Activated naive CD4-positive, alpha-beta T cell treated with anti-CD3 and anti-CD28 coated beads, Interleukin-2, amount 50 U/mL, for 16 hours (primary cell): ENCODE measurements at places on chromosomes 16 and 17.

DNA sequence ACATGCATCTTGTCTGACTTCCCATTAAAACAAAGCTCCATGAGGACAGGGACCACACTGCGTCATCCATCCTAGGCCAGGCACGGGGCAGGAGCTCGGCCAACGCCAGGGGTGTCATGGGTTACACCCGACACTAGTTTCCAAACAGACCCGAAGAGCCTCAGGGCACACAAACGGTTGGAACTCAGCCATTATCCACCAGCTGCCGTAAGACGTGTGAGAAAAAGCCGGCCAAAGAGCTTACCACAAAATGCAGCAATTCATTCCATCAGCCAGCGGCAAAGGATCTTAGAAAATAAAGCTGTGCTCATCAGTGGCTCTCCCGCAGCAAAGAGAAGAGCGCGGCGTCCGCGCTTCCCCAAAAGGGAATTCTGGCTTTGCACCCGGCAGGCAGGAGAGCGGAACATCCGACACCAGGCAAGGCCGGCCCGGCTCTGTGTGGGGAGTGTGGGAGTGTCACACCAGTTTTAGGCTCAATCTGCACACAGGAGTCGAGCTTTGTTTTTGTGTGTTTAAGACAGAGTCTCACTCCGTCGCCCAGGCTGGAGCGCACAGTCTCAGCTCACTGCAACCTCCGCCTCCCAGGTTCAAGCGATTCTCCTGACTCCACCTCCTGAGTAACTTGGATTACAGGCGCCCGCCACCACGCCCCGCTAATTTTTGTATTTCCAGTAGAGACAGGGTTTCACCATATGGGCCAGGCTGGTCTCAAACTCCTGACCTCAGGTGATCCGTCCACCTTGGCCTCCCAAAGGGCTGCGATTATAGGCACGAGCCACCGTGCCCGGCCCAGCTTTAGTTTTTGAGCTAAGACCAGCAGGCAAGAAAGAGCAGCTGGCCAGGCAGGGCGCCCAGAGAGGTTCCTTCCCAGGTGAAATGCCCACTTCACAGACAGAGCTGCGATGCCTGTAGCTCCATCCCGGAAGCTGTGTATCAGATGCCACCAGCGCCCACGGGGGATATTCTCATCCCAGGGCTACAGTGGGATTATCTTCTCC, 1.5 kb downstream of the SLC38A8 start:
- DNase-seq = no peak

DNA sequence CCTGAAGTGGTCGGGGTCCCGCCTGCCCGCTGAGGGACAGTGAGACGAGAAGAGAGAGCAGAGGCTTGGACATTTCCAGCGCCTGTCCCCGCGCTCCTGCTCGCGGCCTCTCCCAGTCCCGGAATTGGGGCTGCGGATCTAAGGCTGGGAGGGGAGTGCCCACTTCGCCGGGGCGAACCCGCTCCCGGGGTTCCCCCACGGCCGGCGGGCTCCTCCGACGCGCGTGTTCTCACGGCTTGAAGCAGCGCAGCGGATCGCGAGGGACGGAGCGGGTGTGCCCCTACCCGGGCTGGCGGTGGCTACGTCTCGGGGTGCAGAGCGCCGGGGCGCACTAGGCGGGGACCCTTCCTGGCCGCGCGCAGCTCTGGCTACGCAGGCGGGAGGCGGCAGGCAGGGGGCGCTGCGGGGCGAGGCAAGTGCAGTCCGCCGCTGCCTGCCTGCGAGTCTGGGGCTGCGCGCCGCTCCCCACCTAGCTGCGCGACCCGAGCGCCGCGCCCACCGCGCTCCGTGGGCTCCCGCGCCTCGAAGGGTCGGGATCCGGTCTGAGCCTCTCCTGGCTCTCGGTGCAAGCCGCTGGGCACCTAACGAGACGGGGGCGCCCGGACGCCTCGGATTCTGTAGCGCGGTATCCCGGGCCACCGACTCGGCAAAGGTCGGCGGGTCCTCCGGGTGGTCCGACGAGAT, 1.2 kb downstream of the NGFR start:
- peak; percentile 90 for DNase-seq

DNA sequence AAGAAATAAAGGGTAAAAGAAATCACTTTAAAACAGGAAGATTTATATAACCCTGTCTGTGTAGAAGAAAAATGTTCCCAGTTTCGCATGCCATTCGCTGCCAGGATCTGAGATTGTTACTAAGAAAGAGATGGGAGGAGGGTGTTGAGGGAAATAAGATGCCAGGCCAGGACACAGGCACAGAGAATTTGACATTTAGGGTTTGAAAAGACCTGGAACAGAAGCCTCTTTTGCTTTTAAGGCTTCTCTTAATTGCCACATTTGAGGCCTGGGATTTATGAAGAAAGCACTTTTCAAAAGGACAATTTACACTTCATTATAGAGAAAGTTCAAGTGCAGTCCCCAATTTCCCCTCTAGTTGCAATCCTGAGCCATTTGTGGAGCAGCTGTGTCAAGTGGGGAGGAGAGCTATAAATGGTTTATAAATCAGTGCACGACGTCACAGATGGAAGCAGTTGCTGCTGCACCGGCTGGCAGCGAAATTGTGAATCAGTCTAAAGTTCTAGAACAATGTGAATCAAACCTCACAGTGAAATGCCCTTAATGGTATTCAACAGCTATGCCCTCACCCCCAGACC, 26.5 kb upstream of the C16orf87 start:
- DNase-seq = no peak

DNA sequence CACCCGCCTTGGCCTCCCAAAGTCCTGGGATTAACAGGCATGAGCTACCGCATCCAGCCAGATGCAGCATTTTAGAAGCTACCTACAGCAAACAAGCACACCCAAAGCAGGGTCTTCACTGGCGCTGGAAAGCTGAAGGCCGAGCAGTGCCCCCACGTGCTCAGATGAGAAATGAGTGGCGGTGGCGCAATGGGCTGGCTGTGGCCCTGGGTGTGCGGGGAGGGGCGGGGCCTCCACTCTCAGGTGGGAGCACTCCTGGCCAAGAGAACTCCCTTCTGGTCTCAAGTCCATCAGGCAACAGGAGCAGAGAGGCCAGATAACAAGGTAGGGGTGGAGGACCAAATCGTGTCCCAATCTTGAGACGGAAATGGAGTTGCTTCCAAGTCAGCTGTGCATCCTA, 12.1 kb downstream of the TMEM11 start:
- no peak for DNase-seq

DNA sequence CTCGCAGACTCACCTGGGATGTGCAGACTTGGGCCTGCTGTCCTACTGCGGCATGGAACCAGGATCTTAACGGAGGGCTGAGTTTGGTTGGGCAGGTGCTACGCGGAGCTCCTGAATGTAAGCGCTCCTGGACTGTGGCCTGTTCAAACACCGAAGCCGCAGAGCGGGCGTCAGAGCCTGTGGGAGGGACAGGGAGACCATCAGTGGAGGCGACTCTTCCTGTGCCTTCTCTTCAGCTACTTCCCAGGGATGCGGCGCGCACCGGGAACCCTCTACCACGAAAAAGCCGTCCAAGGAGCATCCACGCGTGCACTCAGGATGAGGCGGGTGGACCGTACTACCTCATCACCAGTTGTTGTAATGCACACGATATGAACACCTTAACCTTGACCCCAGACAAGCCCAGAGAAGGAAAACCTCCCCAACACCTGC, 2.0 kb downstream of the USP36 start:
- no peak for DNase-seq

- no peak for DNase-seq
Measured at GRCh38 chr17:4511199-4511932, 12.7 kb downstream of the SPNS2 start.

- no peak for DNase-seq
Measured at GRCh38 chr17:43702637-43703036, 40.9 kb upstream of the MEOX1 start.

DNA sequence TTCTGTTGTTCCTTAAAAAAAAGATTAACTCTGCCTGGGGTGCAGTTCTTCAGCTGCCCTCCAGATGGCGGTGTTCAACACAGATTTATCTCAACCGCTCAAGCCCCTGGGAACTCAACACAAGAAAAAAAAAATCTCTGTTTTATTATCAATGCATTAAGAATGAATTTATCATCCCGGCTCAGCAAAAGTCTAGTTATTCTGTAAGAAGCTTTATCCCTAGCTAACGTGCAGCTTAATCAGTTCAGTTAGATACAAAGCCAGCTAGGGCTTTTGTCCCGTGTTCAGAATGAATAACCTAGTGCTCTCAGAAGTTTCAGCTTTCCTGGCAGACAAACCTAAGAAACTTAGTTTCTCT, 475.9 kb upstream of the CCL2 start:
- DNase-seq = no peak

GRCh38 chr17:75301049-75301448, 11.8 kb upstream of the SLC25A19 start:
- DNase-seq = no peak

DNA sequence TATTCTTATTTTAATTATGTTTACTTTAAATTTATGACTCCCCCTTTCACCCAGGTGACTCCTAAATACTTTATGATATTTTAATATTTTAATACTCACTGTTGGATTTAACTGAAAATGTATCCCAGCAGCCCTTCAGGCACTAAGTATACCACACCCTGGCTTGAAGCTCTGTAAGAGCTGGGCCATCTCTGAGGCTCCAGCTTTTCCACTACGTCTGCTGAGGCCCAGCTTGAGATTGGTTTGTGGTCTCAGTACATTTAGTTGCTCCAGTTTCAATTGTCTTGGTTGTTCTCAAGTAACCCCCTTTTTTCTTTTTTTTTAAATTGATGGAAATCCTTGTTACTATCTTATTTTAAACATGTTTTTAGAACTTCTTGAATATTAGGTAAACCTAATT, 27.0 kb upstream of the CAPNS2 start:
- DNase-seq = no peak

DNA sequence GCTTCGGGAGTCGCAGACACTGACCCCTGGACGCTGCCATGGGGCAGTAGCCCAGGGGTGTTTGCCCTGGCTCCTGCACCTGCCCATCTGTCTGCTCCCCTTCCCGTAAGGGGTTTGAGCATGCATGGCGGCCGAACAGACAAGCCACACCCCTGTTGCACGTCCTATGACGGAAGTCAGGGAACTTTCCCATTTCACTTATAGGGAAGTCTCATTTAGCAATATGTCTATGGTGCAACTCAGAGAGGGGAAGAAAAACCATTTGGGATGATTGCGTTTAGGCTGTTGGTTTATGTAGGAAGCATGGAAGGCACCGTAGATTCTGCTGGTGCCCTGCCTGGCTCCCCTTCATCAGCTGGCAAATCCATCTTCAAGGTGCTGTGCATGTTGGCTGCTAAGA, 112.5 kb downstream of the HAPSTR1 start:
- no peak for DNase-seq

GRCh38 chr16:75226550-75227360, 8.0 kb downstream of the CTRB1 start:
- no peak for DNase-seq

DNA sequence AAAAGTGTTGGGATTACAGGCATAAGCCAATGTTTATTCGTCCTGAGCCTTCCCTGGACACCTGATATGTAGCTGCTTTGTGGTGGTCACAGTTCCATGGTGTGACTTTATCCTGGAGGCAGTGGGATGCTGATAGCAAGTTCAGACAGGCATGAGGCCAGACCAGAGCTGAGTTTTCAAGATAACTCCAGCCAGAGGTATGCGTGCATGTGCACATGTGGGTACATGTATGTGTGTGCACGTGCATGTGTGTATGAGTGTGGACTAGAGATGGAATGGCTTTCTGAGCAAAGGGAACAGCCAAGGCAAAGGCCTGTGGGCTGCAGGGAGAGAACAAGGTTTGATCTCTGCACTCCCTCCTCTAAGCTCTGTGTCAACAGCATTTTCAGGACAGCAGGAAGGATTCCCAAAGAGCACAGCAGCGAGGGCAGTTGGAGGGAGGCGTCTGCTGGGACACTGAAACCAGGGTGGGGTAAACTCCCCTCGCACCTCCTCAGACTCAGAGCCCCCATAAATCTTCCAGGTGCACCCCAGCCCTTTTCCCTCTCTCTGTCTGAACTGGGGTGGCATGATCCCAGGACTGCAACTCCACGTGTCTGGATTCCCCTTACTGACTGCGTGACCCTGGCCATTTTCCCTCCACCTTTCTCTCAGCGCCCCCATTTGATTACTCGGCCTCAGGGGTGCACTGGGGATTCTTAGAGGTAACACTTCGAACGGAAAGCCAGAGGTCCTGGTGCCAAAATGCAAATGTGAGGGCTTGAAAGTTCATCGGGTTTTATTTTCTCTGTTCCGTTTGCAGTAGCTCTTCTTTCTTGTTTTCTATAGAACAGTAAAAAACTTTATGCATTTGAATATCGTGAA, 15.3 kb downstream of the NLRC5 start:
- DNase-seq = no peak

DNA sequence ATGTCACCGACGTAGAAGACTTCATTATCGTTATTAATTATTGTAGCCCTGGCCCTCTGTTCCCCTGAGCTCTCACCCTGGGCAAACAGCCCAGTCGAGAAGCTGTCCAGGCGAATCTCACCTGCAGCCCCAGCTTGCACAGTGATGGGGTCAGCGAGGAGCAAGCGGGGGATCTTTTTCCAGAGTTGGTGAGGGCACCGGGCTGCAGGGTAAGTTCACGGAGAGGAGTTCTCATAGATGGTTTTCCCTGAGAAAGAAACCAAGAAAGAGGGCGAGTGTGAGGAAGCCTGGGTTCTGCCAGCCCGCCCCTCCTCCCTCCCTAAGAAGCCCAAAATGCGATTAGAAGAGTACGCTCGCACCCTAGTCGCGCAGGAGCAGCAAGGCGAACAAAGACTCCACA, 436 bp downstream of the SPAG5 start:
- DNase-seq = no peak

GRCh38 chr17:7798839-7799238, 35.2 kb upstream of the KDM6B start:
- DNase-seq = no peak

GRCh38 chr16:80986557-80986956, 20.1 kb downstream of the CMC2 start:
- no peak for DNase-seq

- no peak for DNase-seq
Measured at GRCh38 chr17:55201308-55201932, 63.3 kb upstream of the HLF start.

DNA sequence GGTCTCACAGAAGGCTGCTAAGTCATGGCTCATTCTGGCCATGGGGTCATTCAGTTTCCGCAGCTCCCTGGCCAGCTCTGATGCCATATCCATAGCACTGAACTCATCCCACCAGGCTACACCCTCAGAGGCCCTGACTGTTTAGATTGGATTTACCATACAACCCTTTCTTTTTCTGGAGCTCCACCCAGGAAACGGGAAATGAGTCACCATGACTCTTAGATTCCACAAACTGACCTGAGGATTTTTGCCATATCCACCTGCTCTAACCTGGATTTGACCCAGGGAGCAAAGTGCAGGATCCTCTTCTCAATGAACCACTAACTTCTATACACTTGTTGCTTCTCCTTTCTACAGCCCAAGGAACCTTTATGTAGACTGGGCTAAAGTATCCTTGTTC, 20.3 kb upstream of the CALB2 start:
- DNase-seq = no peak
